ENCODE measurements at places on chromosomes 12 and 14.

GRCh38 chr12:51970904-51971646, 19.6 kb downstream of the ACVR1B start:
- DNase-seq = no peak

DNA sequence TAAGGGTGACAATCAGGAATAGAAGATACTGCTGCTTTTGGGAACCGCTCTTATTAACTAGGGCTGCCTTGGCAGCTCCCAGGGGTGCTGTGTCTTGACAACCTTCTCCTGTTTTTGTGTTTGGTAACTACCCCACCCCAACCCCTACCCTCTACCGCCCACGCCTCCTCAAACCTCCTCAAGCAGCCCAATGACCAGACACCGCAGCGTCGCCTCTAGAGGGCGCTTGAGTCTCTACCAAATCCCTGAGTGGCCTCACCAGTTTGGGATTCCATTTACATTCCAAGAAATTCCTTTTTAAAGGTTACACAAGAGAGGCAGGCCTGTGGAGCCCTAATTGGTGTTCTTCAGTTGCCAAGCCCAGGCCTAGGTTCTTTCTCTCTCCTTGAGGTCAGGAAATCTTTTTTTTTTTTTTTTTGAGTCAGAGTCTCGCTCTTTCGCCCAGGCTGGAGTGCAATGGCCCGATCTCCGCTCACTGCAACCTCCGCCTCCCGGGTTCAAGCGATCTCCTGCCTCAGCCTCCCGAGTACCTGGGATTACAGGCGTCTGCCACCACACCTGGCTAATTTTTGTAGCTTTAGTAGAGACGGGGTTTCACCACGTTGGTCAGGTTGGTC, 72.4 kb upstream of the USP44 start:
- DNase-seq = no peak

DNA sequence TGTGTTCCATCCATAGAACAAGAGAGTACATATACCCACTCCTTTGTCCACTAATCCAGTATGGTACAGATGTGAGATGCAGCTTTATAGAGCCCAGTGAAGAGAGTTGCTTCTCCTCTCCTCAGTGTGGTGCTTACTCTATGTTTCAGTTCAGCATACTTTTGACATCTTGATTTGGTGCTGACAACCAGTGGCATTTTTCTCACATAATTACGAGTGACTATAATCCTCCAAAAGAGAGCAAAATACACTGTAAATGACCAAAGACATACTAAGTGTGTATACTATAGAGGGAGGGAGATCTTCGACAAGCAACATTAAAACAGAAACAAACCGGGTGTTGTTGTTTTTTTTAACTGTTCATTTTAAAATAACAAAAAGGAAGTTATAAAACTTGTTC, 191.5 kb downstream of the KLHL28 start:
- no peak for DNase-seq

GRCh38 chr12:108361606-108362005, 22.5 kb upstream of the CMKLR1 start:
- DNase-seq = no peak

- no peak for DNase-seq
Observed at GRCh38 chr12:57099766-57100165, 10.9 kb downstream of the NAB2 start.

GRCh38 chr12:123329799-123330198, 34.8 kb downstream of the SBNO1 start:
- no peak for DNase-seq

GRCh38 chr14:33317675-33318074, 379.0 kb downstream of the NPAS3 start:
- DNase-seq = no peak

GRCh38 chr12:104582739-104583138, 126.0 kb downstream of the CHST11 start:
- DNase-seq = no peak

Measured in stimulated activated CD4-positive, alpha-beta T cell treated with anti-CD3 and anti-CD28 coated beads, Interleukin-1b, Interleukin-23, amount 100 ng/mL, for 1 hour (primary cell).